ENCODE measurements at places on chromosomes 4 and X.

- peak; percentile 91 for DNase-seq
Observed at GRCh38 chr4:172982151-172982590, 186.4 kb upstream of the GALNT7 start.

GRCh38 chrX:23840674-23841073 lies 57.7 kb downstream of the SAT1 start:
- DNase-seq = no peak

- DNase-seq = no peak
Observed at GRCh38 chrX:71949844-71950445, 39.3 kb downstream of the NHSL2 start.

DNA sequence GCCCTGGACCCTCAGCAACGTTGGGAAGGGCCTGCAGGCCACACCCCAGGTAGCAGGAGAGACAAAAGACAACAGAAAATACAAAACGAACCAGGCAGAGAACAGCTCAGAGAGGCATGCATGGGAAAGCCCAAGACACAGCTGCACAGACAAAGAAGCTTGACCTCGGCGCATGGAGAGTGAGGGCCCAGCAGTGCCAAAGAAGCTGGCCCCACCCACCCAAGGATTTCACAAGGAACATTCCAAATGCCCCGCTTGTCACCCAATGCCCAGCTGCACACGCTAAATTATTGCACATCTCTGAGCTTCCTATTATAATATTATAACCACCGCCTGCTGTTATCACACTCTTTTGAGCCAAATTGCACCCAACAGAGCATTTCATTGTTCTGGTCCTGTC lies 147.7 kb upstream of the TBL1X start:
- no peak for DNase-seq

- no peak for DNase-seq
Observed at GRCh38 chrX:47831788-47832187, 4.9 kb upstream of the ZNF81 start.

GRCh38 chrX:18422325-18422724 lies 3.1 kb upstream of the CDKL5 start:
- DNase-seq = peak; percentile 16

- no peak for DNase-seq
Observed at GRCh38 chr4:77795326-77795725, 23.8 kb downstream of the CNOT6L start.

DNA sequence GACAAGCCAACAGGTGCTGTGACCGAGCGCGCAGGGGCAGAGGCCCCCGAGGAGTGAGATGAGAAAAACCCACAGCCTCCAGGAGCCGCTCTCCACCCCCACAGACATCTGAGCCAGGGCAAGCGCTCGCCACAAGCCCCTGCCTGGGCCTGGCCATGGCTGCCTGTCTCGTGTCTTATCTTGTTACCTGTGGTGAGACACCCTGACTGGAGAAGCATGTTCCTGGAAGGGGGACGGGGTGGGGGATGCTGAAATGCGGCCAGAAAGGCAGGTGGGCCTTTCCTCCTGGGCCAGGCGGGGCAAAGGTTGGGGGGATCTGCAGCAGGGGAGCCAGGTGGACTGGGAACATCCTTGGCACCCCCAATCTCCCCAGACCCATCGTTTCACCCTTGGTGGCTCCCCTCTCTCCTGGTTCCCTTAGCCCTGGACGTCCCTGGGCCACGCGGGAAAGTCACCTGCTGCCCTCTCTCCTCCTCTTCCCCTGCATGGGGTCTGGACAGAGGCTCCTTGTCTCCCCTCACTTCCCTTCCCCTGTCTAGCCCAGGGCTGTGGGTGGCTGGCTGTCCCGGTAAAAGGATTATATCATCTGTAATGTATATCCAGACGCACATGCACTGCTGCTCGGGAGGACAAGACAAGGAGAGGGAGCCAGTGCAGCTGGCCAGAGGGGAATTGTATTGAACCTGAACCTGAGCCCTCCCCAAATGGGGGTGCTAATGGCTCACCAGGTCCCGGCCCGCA lies 8.4 kb upstream of the DUSP9 start:
- DNase-seq = no peak

DNA sequence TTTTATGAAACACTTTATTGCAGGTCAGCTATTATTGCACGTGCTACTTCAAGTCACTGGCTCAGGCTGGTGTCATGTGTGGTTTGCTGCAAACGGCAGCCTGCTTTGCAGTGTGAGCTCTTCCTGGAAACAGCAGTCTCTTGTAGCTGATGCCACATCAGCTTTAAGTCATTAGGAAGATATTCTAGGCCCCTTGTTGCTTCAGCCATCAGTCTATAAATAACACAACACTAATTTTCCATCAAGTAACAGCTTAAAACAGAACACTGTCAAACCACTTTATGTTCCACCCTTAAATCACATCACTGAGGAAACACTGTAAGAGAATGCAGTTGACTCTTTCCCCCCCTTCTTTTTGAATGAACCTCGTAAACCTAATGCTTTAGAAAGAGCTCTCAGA lies 93.8 kb downstream of the GATB start:
- DNase-seq = no peak

DNA sequence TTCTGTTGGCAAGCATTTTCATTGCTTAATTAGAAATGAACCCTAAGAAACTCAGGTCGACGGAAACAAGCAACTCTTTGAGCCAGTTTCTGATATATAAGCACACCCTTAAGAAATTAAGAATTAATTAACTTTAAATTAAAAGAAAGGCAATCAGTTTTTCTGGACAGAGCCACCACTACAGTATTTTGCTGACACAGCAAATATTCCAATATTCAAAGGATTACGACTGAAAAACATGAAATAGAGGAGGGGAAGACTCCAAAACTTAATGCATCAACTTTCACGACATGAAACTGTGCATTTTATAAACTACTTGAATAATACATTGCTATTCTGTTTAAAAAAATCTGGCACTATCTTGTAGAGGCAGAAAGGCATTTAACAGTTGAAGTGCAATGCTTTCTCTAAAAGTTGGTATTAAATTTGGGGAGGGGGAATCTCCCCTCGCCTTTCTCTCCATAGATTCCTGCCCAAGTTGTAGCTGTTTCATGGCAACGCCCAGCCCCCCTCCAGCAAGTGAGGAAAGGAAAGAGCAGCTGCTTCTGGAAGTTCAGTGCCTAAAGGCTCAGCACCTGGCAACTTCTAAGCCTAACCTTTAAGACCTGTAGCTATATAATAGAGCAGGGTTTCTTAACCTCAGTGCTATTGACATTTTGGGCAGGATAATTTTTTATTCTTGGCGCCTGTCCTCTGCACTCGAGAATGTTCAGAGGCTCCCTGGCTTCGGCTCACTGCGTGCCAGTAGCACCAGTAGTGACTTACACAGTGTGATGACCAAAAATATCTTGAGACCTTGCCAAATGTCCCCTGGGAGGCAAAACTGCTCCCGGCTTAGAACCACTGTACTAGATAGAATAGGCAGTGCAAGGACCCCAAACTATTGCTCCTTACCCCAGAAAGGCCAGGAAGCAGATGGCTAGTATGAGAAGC lies 6.7 kb upstream of the ZCCHC18 start:
- no peak for DNase-seq

DNA sequence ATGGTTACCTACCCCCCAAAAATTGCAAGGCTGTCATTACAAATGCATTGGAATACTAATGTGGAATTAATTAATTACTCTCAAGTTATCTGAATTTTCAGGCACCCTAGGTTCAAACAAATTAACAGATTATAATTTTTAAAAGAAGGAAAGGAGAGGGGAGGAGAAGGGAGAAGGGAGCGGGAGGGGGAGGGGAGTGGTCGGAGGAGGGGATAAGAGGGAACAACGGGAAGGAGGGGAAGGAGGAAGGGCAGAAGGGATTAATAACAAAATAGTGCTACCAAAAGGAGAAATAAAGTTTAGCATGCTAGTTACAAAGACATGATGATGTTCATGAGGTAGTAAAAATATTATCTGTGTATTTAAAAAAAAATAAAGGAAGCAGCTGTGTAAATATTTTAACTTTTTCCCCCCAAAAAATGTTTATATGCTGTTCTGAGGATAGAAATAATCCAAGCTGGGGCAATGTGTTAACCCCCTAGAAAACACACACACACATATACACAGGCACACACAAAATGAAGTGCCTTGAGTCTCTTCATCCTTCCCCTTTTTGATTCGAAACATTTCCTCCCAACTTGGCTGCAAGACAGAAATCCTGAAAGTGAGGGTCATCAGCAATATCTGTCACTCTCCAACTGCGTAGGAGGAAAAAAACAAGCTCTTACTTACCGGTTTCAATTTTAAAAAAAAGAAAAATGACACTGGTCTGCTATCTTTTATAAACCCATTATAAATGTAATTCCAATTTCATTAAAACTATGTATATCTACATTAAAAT lies 58.8 kb downstream of the PPP3CA start:
- no peak for DNase-seq

DNA sequence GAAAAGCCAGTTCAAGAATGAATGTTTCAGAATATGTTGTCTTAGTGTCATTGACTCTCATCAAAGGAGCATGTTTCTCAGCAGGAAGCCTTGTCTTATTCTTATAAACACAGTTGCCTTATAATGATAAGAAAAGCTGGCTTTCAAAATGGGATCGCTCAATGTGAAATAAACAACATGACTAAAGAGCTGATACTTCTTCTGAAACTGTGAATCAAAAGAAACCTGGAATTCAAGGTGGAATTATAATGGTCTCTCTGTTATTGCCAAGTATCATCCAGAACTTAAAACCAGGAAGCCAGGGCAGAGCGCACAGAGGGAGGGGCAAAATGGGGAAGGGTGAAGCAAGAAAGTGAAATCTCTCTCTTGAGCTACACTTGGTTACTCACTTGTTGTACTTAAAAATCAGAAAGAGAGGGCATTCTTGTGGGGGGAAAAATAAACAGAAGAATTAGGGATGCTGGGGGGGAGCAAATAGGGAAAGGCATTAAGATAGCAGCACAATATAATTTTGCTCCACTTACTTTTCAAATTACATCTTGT lies 270.0 kb downstream of the MAPK10 start:
- DNase-seq = no peak

GRCh38 chr4:169372791-169373190 lies 102.0 kb upstream of the SH3RF1 start:
- no peak for DNase-seq

- no peak for DNase-seq
Observed at GRCh38 chr4:8123389-8123788, 35.2 kb downstream of the ABLIM2 start.

GRCh38 chr4:78377555-78377954 lies 174.0 kb upstream of the ANXA3 start:
- DNase-seq = no peak

DNA sequence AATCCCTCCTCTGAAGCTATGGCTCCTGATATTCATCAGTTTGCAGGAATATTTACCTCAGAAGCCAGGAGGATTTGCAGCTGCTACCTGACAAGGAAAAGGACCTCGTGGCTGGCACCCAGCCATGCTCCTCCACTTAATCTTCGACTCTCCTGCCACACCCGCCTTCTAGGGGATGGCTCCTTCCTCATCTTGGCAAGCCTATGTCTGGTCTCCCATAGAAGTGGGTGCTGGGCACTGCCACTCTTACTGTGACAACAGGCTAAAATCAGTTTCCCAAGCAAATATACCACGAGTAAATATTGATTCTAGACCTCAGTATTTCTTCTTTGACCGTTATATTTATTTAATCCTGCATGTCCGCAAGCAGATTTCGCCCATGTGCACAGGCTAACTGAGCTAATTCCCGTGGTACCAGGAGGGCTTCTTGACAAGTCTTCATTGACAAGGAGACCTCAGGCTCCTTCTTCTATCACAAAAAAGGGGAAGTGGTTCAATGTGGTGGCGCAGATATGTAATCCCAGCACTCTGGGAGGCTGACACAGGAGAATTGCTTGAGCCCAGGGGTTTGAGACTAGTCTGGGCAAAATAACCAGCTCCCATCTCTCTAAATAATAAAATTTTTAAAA lies 52.6 kb upstream of the DCTD start:
- DNase-seq = no peak

DNA sequence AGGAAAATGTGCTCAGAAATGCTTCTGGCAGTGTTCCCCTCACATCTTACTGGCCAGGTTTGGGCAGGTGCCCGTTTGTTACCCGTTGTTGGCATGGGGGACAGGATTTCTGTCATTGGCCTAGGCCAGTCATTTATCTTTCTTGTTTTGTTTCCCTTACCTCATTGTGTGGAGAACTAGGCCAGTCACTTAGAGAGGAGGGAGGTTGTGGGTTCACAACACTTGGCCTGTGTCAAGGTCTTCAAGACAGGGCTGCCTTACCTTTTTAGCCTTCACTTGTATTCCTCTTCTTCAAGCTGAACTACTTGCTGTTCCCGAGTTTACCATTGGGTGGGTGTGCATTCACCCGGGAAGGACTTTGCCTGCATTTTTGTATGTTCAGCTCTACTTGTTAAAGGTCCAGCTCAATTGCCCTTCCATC lies 17.7 kb downstream of the SNX25 start:
- DNase-seq = no peak

DNA sequence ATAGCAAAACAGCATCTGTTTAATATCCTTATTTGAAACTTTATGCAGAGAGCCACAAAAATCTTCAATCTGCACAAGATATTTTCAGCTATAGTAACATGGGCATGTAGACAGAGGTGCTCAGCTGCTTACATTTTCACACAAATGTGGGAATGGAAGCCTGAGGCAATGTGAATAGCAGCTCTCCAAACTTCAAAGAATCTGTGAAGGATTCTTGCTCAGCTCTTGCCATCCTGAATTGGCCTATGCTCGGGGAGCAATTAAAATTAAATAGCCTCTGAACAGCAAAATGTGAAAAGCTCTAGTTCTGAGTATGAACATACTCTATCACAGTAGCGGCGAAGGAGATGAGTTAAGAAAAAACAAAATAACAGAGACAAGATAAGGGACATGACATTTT lies 1523.8 kb downstream of the PCDH7 start:
- no peak for DNase-seq

DNA sequence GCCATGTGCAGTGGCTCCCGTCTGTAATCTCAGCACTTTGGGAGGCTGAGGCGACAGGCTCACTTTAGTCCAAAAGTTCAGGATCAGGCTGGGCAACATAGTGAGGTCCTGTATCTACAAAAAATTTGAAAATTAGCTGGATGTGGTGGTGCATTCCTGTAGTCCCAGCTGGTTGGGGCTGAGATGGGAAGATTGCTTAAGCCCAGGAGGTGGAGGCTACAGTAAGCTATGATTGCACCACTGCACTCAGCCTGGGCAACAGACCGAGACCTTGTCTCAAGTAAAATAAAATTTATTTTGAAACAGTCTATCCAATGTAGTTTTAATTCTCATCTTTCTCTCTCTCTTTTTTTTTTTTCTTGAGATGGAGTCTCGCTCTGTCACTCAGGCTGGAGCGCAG lies 21.1 kb downstream of the RBM10 start:
- DNase-seq = no peak

- no peak for DNase-seq
Observed at GRCh38 chr4:121648516-121648915, 48.3 kb downstream of the ANXA5 start.

DNA sequence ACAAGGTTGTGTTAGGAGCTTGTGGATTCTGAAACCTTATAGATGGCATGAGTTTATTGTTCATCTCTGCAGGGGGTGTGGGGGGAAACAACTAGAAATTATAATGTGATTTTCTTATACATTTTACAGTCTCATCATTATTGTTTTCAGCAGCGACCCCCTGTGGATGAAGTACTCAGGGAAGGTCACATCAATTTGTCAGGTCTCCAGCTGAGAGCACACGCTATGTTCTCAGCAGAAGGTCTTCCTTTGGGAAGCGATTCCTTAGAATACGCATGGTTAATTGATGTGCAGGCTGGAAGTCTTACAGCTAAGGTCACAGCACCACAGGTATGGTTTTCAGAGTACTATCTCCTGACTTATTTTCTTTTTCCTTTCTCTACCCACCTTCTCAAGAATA lies 72.2 kb downstream of the BLTP1 start:
- DNase-seq = no peak

Measured in HFF-Myc (cell line).